GM12892 (cell line): ENCODE measurements at places on chromosomes 2 and 18.

DNA sequence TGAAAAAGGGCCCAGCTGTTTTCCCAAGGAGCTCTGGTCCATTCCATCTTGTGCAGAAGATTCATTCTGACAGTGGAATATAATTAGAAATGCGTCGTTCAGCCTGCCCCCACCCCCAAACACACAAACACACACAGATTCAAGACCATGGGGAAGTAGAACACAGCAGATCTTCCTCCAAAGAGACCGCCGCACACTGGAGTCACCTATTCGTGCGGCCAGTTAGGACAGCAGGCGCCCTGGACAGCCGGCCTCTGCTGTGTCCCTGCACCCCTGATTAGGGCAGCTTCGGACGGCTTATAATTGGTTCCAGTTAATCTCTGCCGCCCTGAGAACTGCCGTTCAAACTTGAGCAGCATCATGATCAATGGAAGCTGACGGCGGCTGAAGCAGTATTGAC, 116.0 kb downstream of the GBX2 start:
- DNase-seq = no peak

- no peak for DNase-seq
Measured at GRCh38 chr2:229296016-229296415, 24.9 kb upstream of the PID1 start.

DNA sequence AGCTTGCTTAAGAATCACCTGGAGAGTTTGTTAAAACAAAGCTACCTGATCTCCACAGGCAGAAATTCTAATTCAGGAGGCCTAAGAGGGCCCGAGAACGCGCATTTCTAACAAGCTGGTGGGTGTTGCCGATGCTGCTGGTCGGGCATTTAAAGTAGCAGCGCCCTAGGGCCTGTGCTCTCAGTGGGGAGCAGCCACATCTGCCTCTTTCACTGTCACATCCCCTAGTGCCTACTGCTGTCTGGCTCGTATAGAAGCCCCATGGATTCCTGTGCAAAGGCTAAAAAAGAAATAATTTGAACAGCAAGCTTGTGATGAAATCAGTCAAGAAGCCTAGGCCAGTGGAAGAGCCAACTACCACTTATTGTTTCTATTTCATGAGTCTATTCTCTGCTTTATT, 126.7 kb upstream of the SMIM21 start:
- no peak for DNase-seq

GRCh38 chr18:10453806-10454680, at the start of gene APCDD1:
TSS of gene APCDD1 (plus strand) at chr18:10454635. CDS start at chr18:10454982, 347 bp downstream.
- DNase-seq = no peak

- no peak for DNase-seq
Measured at GRCh38 chr2:71513096-71513495, 59.7 kb downstream of the DYSF start.

- DNase-seq = no peak
Measured at GRCh38 chr2:31969178-31969577, 41.6 kb downstream of the MEMO1 start.

DNA sequence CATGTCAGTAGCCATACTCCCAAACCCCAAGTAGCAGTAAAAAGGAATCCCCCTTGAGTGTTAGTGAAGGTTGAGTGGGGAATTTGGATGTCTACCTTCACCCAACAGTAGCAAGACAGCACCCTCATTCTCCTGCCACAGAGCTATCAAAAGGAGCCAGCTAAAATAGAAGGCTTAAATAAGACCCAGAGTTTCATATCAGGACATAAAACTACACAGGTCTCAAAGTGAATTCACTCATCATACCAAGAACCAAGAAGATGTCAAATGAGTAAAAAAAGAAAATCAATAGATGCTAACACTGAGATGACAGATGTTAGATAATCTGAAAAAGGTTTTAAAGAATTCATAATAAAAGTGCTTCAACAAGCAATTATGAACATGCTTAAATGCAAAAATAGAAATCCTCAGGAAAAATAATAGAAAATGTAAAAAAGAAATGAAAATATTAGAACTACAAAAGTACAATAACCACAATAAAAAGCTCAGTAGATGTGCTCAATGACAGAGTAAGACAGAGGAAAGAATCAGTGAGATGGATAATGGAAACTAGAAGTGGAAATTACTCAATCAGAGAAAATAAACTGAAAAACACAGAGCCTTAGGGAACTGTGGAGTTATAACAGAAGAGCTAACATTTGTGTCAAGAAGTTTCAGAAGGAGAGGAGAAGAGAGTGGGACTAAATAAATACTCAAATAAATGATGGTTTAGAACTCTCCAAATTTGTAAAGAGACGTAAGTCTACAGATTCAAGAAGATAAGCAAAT, 90.5 kb downstream of the EDAR start:
- DNase-seq = no peak

DNA sequence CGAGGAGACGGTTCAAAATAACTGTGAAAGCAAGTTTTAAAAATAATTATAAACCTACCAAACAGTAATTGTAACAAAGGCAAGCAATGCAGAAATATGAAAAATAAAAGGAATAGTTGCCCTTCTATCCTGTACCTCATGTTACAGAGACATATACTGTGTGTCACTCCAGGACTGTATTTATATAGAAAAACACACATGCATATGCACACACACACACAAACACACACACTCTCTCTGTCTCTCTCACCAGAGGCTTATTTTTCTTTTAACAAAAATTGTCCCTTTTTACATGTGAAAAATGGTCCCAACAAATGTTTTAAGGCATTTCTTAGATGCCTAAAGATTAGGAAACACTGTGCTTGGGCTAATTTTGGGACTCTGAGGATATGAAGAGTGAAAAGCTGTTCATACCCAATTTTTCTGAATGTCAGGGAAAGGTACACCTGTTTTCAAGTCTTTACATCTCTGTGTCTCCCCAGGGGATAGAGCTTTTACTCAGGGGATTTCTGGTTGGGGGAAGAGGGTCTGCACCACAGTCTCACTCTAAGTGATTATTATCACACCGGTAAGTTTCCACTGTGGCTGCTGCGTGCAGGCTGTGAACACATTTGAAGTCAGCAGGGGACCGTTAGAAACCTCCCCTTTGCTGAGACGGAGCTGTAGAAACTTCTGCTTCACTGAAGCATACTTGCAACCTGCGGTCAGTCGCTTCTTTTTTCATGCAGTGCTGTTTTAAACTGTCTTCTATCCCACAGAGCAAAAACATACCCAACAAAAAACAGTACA, 51.4 kb upstream of the SPAG16 start:
- no peak for DNase-seq

DNA sequence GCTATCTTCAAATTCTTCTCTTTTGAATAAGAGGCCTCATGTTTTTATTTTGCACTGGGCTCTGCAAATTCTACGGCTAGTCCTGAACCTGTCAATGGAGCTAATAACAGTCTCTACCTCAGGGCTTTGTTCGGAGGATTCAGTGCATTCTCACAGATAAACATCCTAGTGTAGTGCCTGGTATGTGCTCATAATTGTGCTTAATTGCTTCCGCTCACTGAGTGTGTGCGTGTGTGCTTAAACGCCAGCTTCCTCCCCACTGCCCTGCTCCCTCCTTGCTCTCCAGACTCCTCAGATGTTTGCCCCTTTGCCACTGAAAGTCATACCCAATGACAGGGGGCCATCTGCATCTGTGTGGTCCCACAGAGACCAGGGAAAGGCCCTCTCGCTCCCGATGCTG, 6.7 kb downstream of the GYPC start:
- DNase-seq = no peak

GRCh38 chr18:36179562-36180355, 7.5 kb upstream of the MOCOS start:
- DNase-seq = no peak

- DNase-seq = no peak
Measured at GRCh38 chr2:233463586-233463985, 103.0 kb downstream of the USP40 start.

GRCh38 chr2:2950403-2950952, 427.1 kb downstream of the EIPR1 start:
- no peak for DNase-seq

GRCh38 chr2:190352668-190353536, 9.5 kb downstream of the INPP1 start:
- no peak for DNase-seq

- no peak for DNase-seq
Measured at GRCh38 chr2:225353579-225354085, 45.9 kb upstream of the NYAP2 start.

GRCh38 chr18:59932401-59932800, 32.6 kb downstream of the PMAIP1 start:
- DNase-seq = no peak

- no peak for DNase-seq
Measured at GRCh38 chr2:153595939-153596338, 117.4 kb upstream of the RPRM start.

- DNase-seq = no peak
Measured at GRCh38 chr18:46646468-46646867, 10.6 kb downstream of the LOXHD1 start.

GRCh38 chr2:48249631-48250473, 280.1 kb upstream of the STON1 start:
- DNase-seq = no peak

GRCh38 chr2:15614545-15615300, 23.1 kb downstream of the DDX1 start:
- no peak for DNase-seq

GRCh38 chr2:112340475-112341267, 65.3 kb downstream of the ZC3H6 start:
- no peak for DNase-seq

DNA sequence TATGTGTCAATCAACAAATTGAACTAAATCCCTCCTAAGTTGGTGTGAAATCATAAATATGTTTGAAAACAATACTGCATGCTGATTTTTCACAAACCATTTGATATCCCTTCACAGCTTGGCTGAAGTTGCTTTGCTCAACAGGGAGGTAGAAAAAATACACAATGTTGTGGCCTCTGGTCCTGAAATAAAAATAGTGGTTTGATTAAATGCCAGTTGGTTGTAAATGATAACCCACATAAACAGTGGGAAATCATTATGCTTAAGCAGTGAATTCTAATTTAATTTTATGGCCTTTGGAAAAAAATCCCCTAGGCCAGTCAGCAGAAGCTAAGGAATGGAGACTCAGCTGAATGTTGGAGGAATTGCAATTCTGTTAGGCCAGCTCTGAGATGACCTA, 359.4 kb upstream of the CWC22 start:
- DNase-seq = no peak
